ENCODE measurements at places on chromosomes 16 and 17.

GRCh38 chr16:50925758-50926357, 184.0 kb downstream of the CYLD start:
- DNase-seq = no peak

DNA sequence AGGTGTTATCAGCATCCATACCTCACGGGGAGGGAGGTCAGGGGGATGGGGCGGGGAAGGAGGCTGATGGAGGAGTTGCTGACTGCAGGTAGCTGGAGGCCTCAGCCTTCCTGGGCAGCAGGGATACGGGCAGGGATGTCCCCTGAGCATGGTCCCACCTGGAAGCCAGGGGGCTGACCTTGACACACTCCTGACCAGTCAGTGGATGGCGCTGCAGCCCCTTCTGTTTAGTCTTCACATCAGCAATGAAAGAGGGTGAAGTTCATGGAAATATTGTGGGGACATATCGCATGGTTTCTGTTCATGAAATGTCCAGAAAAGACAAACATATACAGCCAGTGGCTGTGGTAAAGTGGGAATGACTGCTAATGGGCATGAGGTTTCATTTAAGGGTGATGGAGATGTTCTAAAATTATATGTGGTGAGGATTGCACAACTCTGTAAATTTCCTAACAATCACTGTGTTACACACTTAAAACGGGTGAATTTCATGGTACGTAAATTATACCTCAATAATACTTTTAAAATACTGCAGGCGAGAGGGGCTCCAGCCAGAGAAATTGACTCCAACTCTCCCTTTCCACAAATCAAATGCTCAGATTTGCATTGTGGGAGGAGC, 489.6 kb downstream of the CDH13 start:
- DNase-seq = no peak

DNA sequence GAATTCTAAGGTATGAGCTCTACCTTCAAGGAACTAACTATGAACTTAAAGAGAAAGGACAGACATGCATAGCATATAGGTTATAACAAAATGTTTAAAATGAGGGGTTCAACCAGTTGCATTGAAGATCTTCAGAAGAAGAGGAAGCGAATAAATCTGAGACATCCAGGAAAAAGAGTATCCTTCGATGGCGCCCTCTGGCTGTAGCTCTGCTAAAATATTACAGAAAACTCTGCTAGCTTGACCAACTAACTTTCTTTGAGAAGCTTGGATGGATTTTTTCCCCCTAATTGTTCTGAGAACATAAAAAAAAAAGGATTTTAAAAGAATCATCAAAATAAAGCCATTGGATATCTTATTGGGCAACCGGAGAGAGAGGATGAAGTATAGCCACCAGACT, 659.9 kb upstream of the SOX9 start:
- no peak for DNase-seq

DNA sequence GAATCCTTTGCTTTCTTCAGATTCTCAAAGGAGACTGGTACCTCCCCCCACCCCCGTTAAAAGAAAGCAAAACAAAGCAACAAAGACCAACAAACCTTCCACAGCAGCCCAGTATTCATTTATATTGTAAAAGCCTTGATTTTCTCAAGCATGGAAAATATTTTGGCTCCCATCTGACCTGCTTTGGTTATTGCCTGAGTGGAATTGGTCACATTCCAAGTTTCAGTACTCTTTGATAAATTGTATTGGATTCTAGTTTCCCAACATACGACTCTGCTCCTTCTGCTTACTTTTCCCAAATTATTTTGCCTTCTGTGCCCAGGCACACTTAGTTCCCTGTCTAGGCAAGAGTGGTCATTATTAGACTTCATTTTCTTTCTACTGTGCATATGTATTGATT, 1.3 kb downstream of the ABCC11 start:
- no peak for DNase-seq

DNA sequence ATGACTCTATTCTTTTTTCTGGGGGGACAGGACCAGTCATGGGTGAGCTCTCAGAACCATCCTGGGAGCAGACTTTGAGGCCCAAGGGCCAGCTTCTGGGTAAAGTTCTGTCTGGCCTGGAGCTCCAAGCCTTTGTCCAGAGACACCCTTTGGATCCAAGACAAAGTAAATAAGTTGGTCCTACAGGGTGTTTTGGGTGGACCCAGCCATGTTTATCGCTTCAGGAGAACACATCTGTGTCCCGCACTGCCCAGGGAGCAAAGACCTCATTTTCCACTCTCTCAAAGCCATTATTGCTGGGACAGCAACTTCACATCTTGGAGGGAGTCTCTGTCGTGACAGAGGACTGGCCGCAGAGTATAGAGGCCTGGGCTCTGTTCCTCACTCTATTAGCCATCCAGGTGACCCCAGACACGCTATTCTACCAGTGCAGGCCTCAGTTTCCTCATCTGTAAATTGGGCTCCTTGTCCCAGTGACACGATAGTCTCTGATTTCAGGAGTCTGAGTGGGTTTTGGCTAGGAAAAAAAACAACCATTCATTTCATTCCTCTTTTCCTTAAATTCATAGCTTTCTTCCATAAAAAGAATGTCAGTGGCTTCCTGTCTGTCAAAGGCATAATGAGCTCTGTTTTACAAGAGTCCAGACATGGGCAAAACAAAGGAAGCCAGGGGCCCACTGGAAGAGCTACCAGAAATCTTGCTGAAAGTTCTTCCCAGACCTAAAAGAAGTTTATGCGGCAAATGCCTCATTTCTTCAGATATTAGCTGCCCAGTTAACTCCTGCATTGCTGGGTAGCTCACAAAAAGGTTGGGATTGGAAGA, 62.4 kb downstream of the PECAM1 start:
- no peak for DNase-seq

- no peak for DNase-seq
These were observed 61.6 kb downstream of the TNFRSF13B start for GRCh38 chr17:16910341-16910740.

GRCh38 chr16:79165079-79165478, 435.5 kb downstream of the MAF start:
- DNase-seq = no peak

GRCh38 chr17:534071-534691, 180.5 kb downstream of the VPS53 start:
- no peak for DNase-seq
